Lower leg skin (tissue), 4 donors: ENCODE measurements at places on chromosomes 13 and 19. TPM values are rescaled to one million over a fixed set of nuclear protein-coding genes. Genes with fewer than 3 reads are reported as not detected.

Gene ZNF497
- total RNA-seq = 1.5 TPM

Gene TICAM1
- 8.0 TPM for total RNA-seq

Gene GRK1
- total RNA-seq = not detected

Gene CD22
- not detected for total RNA-seq

Gene LGALS14
- total RNA-seq = not detected

Gene TTC9B
- total RNA-seq = not detected

Gene CBARP
- total RNA-seq = 14.0 TPM

Gene HNRNPA1L2
- 1.8 TPM for total RNA-seq

Gene ZNF835
- 0.30 TPM for total RNA-seq

Gene IGFL1
- 0.55 TPM for total RNA-seq

Gene GNG8
- total RNA-seq = not detected

Gene KIR2DL3
- not detected for total RNA-seq

Gene ZNF446
- 29.8 TPM for total RNA-seq

Gene GARIN5B
- total RNA-seq = not detected

Gene ARHGAP45
- 15.3 TPM for total RNA-seq

Gene WDR88
- total RNA-seq = not detected

Gene FOSB
- 9.8 TPM for total RNA-seq

Gene ZNF443
- total RNA-seq = 5.2 TPM

Gene NFILZ
- total RNA-seq = not detected

Gene DOHH
- 22.8 TPM for total RNA-seq

Gene GNG7
- total RNA-seq = 0.59 TPM

Gene UTP14C
- 8.4 TPM for total RNA-seq

Gene ZNF441
- total RNA-seq = 6.4 TPM

Gene BORCS8
- total RNA-seq = 9.9 TPM

Gene SERTAD3
- 26.3 TPM for total RNA-seq

Gene LIM2
- total RNA-seq = not detected

Gene BRCA2
- 0.96 TPM for total RNA-seq

Gene ELSPBP1
- total RNA-seq = not detected

Gene CD33
- 2.2 TPM for total RNA-seq

Gene EDNRB
- total RNA-seq = 15.9 TPM

Gene ZNF564
- 8.3 TPM for total RNA-seq

Gene GPR18
- not detected for total RNA-seq

Gene ZNF429
- 13.6 TPM for total RNA-seq

Gene CYP2A6
- not detected for total RNA-seq

Gene YJEFN3
- 0.15 TPM for total RNA-seq

Gene CEACAM4
- total RNA-seq = 0.84 TPM

Gene KIR3DL2
- not detected for total RNA-seq

Gene RNF113B
- total RNA-seq = not detected

Gene CD37
- 6.0 TPM for total RNA-seq
